ENCODE measurements at places on chromosomes 3 and 15. TPM values are rescaled to one million over a fixed set of nuclear protein-coding genes. Genes with fewer than 3 reads are reported as not detected.

The CPLX3 gene
- total RNA-seq, result 0.19 TPM

The EAF1 gene
- 30.6 TPM for total RNA-seq

The WNT5A gene
- not detected for total RNA-seq

The DUOXA2 gene
- not detected for total RNA-seq

Data from activated CD4-positive, alpha-beta T cell treated with anti-CD3 and anti-CD28 coated beads, Interleukin-2, amount 10 ng/mL, durations not matched to agents 7 days and 5 days (primary cell).